ENCODE measurements at places on chromosomes 3 and 15.

DNA sequence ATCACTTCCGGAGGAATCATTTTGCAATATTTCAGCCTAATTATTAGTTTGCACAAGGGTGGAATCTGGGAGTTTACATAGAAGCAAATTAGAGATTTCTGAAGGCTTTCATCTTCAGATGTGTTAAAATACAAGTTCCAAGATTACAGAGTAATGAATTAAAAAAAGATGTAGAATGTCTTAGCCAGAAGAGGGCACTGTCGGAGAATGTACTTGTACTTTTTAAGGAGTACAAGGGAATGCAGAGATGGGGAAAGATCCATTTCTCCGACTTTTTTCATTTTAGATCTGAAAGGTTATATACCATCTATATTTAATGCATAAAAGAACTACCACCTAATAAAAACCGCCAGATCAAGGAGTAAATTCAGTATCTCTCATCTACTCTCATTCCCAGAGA lies 43.1 kb upstream of the WDR5B start:
- no peak for DNase-seq

DNA sequence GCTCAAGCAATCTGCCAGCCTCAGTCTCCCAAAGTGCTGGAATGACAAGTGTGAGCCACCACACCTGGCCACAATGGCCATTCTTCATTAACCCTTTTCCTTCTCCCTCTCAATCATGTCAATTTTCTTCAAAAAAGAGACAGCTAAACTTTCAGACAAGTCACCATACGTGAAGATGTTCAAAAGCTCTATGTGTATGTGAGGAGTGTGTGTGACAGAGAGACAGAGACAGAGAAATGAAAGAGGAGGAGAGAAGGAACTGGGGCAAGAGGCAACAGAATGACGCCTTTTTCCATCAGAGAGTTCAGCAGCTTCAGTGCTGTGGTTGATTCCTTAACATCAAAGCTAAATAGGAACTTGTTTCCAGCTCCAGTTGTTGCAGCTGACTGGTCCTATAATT lies 27.4 kb downstream of the OSBPL10 start:
- DNase-seq: no peak

DNA sequence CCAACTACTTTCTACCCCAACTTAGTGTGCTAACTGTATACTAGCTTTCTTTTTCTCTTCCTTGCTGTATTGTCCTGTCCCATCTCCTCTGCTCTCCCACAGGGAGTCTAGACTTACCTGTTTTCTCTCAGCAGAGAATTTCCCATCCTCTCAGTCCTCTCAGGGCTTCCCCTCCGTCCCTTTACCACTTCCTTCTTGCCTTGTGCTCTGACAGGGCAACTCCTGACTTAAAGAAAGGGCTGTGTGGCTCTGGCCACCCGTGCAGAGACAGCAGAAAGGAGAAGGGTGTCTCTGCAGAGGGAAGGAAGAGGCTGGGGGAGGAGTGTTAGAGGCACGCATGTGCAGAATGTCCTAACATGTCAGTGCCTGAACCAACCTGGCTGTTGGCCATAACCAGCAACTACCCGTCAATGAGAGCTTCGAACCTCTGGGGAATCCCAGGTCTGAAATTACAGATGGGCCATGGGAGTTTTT lies at the start of gene GCSAM:
Gene GCSAM (minus strand): TSS at position 274 of the 474 bp plus-strand sequence. CDS start 128 bp downstream, at position 146.
- DNase-seq: peak; percentile 19

- no peak for DNase-seq
Measured at GRCh38 chr15:76998663-76999285, 3.8 kb downstream of the PSTPIP1 start.

GRCh38 chr3:48110463-48110862 lies 77.8 kb downstream of the CDC25A start:
- no peak for DNase-seq

DNA sequence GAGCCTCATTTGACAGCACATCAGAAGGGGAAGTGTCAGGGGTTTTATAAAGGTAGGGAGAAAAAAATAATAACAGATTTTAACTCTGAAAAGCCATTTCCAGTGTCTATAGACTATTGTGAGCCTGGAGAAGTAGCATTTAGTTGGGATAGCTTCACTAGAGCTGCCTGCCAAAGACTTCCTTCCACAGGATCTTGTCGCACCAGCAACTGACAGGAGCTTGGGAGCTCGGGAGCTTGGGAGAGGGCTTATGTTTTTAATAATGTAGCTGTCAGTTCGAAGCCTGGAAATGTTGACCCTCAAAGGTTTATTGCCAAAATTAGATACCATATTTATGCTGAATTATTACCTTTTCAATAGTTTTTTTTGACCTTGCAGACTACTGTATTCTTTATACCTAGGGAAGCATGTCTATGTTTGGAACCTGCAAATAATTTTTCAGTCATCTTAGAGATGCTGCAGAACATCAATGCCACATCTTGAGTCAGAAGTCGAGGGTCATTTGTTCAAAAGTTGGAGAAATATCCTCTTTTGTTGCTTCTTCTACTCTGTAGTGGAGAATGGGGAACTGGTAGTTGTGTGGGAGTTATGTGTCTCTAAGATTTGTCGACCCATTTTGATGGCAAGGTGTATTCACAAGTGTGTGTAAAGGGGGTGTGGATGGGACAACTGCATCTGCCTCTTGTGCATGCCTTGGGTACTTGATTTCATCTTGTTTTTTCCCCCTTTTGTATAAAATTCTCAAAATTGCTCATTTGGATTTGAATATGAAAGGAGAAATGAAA lies 41.7 kb downstream of the ARPP21 start:
- DNase-seq: no peak

DNA sequence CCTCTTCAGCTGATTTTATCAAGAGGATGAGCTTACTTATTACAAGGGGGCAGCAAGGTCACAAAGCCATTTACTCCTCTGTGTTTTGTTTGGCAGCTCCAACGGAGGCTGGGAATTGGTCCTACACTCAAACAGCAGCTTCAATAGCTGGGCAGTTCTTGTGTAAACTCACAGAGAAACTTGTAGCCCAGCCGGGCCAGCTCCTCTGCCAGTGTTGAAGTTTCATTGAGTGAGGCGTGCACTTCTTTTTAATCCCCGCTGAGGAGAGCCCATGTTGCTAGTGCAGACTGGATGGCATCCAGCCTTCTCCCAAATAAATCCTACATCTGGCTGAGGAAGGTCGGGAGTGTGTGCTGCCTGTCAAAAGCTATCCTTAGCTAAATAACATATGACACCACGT lies 59.5 kb downstream of the BFSP2 start:
- no peak for DNase-seq

DNA sequence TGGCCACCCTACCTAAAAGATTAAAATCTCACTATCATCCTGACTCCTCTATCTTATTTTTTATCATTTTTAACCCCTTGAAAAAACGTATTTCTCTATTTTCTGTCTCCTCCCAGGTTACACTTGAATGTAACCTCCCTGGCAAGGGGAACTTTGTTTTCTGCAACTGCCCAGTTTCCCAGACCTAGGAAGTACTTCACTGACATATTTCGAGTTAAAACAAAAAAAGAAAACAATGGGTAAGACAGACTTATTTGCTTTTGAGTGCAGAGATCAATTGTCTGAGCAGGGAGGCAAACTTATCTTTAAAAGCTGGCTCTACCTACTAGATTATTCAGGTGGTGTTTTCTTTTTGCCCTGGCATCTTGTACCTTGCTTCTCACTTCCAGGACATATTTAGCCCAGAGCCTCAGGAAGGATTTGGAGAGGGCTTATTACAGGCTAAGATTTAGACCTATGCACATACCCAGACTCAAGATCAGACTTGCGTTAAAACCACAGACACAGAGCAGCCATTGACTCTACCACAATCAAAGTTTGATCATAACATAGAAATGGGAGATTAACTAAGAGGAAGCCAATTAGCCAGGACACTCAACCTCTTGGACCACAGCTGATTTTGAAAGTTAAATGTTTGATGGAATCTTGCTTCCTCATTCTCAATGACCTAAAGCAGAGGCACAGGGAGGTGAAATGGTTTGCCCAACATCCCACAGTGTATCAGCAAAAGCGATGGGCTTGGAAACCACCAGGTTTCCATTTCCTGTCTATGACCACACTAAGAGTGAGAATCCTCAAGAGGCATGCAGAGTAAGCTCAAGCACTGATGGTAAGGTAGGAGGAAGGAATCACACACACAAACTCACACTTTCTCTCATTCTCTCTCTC lies 169.5 kb upstream of the THBS1 start:
- DNase-seq: no peak

GRCh38 chr15:75347222-75348033 lies 589 bp downstream of the NEIL1 start:
- DNase-seq: peak; percentile 42

DNA sequence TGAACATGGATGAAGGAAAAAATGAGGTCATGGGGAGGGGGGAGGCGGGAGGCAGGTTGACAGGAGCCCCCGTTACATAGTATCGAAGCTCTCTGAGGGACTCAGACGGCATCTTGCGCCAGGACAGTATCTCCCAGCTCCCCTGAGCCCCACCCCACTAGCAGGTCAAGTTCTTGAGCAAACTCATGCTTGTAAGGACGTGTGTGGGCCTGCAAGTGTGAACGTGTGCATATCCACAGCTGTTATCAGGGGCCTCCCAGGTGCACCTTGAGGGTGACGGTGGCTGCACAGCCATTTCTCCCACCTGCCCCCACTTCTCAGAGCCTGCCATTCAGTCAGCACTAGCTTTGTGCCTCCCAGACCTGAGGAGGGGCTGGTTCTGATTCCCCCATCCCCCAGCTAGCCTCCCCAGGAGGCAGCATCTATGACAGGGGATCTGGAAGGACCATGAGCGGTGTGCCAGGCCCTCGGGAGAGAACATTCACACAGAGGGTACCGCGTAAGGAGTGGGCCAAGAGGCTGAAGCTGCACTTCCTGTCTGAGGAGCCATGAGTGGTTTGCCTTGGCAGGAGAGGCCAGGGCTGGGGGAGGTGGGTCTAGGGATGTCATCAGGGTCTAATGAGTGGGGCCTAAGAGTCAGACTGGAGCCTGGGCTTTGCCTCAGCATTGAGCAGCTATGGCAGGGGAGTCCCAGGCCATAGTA lies 2.9 kb downstream of the SEMA3F start:
- DNase-seq: no peak

- no peak for DNase-seq
Measured at GRCh38 chr3:43996379-43997301, 245.0 kb upstream of the TOPAZ1 start.

DNA sequence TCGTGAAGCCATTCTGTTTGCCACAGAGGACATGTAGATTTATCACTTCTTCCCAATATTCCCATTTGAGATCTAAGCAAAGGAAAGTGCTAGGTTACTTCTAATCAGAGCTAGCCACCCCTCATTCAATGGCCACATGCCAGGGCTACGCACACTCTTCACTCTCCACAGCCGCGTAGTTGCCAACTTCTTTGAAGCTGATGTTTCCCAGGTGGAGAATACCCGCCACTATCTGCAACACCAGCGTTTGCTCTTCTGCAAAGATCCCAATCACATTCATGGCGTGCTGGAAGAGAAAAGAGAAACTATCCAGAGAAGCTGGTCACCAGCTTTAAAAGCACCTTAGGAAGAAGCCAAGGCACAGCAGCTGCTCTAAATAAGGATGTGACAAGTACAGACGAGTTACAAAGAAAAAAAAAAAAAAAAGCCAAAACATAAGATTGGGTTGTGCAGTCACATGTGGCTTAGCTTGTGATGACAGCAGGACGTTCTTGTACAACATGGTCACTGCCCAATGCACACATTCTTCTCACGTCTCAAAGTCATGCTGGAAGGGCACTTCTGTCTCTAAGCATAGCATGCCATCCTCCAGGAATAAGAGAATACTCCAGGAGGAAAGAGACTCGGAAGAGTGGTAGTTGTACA lies 16.4 kb downstream of the LDHAL6B start:
- DNase-seq: no peak

DNA sequence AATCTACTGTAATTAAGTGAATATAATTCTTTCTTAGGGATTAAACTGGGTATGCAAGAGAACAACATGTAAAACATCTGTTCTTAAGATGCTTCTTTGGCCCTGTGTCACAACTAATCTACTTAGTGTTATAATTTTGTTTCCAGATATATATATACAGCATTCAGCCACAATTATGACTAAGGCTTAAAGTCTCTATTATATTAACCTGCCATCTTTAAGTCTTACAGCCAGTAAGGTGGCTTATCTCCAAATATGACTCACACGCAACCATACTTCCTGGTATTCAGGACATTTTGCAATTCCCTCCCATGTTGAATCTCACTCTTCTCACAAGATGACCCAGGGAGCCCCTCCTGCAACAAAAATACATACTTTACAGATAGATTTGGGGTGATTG lies 6.6 kb upstream of the KBTBD8 start:
- DNase-seq: no peak

GRCh38 chr3:69563151-69563550 lies 176.1 kb upstream of the MITF start:
- no peak for DNase-seq

GRCh38 chr3:140763532-140763931 lies 85.7 kb downstream of the TRIM42 start:
- DNase-seq: no peak

GRCh38 chr3:48614044-48614443 lies 4.6 kb upstream of the UQCRC1 start:
- DNase-seq: no peak

- no peak for DNase-seq
Measured at GRCh38 chr3:98564282-98565005, 29.0 kb downstream of the CPOX start.

DNA sequence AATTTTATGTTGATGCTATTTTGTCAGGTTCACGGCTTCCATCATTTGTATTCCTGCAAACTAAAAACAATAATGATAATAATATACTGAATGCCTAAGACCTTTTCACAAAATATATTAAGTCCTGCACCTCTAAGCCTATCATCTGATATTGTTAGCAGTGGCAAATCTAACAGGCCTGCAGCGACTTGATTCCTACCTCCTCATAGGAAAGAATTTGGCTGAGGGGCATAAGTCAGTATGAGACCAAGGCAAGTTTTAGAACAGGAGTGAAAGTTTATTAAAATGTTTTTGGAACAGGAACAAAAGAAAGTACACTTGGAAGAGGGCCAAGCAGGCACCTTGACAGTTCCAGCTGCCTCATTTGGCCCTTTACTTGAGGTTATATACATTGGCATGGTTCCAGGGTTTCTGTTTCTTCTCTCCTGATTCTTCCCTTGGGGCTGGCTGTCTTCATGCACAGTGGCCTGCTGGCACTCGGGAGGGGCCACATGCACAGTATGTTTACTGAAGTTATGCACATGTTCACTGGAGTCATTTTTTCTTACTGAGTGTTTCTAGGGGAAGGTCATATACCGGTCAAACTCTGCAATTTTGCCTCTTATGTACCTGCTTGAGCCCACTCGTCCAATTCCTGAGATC lies 418.1 kb downstream of the EPHA6 start:
- DNase-seq: no peak

- DNase-seq: no peak
Measured at GRCh38 chr15:47299846-47300434, 417.4 kb upstream of the SEMA6D start.

- no peak for DNase-seq
Measured at GRCh38 chr15:63072809-63073277, 30.3 kb downstream of the TPM1 start.

- DNase-seq: no peak
Measured at GRCh38 chr3:78368636-78369345, 1328.9 kb downstream of the ROBO2 start.

DNA sequence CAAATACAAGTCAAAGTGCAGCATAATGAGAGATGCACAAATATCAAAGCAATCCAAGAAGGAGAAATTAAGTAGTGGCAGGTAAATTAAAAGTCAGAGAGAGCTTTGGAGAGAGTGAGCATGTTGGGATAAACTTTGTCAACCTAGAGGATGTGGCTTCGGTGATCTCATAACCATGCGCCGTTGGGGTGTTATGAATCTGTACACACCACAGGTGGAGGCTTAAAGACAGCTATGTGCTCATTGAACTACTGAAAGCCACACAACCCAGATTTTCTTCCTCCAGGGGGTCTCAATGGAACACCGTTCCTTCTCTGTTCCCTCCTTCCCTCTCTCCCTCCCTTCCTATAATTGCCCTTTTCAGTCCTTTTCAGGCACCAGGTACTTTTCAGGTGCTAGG lies 52.0 kb downstream of the SUCNR1 start:
- DNase-seq: no peak
